ENCODE measurements at places on chromosomes 4 and X.

GRCh38 chrX:150456466-150456865, 93.3 kb downstream of the MAMLD1 start:
- no peak for DNase-seq

DNA sequence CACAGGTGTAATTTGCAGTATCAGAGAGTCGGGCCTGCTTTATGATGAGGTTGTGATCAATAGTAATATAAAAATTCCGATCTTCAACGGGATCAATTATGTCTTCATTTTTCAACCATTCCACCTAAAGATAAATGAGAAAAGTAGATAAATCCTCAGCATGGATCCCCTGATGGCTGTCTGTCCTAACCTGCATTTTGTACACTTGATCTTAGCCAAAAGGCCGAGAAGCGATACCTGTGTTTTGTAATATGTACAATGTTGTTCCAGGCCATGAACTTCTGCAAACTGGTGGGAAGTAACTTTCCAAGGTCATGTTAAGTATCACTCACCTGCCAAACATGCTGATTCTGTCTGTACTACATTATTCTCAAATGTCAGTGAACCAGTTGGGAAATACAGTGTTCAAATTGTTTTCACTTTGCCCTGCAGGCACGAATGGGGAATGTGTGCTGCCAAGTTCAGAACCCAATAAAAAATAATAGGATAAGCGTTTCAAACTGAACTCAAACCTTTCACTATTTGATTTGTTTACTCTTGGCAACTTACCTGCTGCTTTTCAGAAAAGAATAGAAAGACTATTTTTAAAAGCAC, 298.1 kb downstream of the UNC5C start:
- DNase-seq = no peak

- no peak for DNase-seq
Measured at GRCh38 chrX:13716905-13717304, 17.5 kb downstream of the TRAPPC2 start.

DNA sequence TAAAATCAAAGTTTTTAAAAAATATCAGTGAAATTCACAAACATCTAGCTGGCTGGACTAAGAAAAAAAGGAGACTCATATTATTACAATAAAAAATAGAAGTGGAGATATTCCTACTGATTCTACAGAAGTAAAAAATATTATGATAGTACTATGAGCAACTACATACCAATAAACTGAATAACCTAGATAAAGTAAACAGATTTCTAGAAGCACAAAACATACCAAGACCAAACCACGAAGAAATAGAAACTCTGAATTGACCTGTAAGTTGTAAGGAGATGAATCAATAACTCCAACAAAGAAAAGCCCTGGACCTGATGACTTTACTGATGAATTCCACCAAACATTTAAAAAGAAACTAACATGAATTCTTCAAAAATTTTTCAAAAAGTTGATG, 867.3 kb downstream of the PCDH18 start:
- DNase-seq = no peak
